ENCODE measurements at places on chromosomes 5 and 9.

- DNase-seq: no peak
Observed at GRCh38 chr5:38443390-38443789, 113.1 kb downstream of the LIFR start.

DNA sequence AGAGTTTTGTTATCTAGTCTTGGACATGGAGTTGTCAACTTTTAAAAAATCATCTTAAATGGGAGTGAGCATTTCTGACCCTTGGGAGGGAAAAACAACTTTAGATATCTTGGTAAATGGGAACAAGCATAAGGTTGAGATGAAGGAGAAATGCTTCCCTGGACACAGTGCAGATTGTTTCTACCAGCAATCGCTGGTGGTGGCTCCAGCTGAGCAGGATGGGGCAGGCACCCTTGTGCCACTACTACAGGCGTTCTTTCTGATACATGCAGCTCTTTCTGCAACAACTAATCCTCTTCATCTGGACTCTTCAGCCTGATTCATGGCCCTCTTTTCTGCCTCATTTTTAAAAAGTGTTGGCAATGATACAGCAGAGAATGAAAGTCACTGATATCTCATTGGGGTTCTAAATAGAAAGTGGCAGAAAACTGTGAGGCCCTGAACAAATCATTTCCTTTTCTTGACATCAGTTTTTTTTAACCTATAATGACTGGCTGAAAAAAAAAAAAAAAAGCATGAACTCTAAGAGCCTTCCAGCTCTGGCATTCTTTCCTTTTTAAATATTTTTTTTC is 409.4 kb upstream of the PTGER4 start:
- no peak for DNase-seq

DNA sequence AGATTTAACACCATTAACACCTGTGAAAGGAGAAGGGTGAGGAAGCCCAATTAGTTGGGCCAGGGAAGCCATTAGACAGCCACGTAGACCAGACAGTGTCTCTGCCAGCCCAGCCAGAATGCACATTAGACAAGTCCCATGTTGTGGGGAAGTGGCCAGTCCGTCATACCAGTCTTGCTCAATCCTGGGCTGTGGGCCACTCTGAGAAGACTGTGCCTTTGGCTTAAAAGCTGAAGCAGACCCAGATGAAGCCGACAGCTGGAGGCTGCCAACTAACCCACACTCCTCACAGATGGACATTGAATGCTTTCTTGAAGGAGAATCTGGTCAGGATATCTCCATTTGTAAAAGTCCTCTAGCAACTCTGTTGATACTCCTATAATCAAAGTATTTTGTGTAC is 128.5 kb downstream of the CHSY3 start:
- no peak for DNase-seq

DNA sequence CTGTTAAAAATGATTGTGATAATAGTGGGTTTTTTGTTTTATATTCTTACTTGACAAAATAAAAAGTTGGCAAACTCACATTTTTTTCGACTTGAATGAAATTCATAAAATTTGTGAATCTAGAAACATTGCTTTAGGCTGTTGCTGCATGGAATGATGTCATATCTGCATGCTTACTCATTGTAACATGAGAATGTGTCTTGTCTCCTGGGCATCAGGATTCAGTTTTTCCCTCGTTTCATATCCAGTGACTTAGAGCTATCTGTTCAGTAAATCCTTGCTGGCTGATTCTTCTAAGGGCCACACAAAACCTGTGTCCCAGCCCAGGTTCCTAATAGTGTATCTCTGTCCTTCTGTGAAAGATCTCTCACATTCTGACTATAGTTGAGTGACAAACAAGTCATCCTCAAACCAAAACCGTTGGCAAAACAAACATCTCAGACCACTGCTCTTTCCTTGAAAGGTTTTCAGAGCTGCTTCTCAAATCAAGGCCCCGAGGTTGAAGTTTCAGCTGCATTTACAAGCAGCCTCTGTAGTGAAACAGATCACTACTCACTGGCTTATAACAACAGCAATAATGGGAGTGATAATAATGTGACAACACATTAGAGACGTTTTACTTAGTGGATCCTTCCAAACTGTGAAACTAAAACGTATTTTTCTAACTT is 95.0 kb downstream of the NPR3 start:
- DNase-seq: no peak

- no peak for DNase-seq
Observed at GRCh38 chr9:97596906-97597305, 36.3 kb downstream of the TSTD2 start.

- no peak for DNase-seq
Observed at GRCh38 chr5:75049456-75050351, 2.7 kb downstream of the GCNT4 start.

- DNase-seq: no peak
Observed at GRCh38 chr9:87836951-87837705, 45.5 kb upstream of the SPATA31E1 start.

GRCh38 chr5:96440185-96440538 is 7.1 kb upstream of the PCSK1 start:
- DNase-seq: no peak

DNA sequence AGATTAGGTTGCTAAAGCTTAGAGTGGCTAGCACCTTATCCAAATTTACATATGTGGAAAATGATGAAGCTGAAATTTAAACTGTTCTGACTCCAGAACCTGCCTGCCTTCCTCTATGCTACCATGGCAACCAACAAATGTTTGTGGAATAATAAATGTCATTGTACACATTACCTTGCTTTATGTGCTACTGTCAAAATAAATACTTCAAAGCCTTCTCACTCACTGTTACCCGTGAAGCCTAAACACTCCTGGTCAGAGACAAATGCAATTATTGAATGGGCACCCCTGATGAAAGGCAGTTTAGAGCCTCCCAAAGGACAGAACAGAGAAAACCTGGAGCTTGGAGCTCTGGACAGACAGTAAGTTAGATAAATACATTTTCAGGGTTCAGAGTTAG is 158.6 kb downstream of the FAM114A2 start:
- no peak for DNase-seq

- peak; percentile 5 for DNase-seq
Observed at GRCh38 chr9:1875921-1876448, 139.2 kb upstream of the SMARCA2 start.

DNA sequence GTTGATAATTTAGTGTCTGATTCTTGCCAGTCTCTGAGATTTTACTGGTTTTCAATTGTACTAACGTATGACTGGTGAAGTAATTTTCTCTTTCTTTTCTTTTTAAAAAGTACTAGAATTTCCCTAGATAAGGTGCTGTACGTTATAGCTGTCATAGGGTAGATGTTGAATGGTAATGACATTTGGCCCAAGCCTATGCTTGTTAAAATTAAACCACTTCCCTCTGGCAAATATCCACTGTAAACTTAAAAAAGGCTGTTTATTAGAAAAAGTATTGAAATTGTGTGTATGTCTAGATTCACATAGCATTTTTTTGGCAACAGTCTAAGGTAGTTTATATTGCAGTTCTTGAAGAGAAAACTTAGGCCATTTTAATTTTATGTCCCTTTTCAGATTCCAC is 97.6 kb downstream of the NNT start:
- DNase-seq: no peak

- no peak for DNase-seq
Observed at GRCh38 chr5:151491062-151491461, 43.7 kb downstream of the SLC36A1 start.

DNA sequence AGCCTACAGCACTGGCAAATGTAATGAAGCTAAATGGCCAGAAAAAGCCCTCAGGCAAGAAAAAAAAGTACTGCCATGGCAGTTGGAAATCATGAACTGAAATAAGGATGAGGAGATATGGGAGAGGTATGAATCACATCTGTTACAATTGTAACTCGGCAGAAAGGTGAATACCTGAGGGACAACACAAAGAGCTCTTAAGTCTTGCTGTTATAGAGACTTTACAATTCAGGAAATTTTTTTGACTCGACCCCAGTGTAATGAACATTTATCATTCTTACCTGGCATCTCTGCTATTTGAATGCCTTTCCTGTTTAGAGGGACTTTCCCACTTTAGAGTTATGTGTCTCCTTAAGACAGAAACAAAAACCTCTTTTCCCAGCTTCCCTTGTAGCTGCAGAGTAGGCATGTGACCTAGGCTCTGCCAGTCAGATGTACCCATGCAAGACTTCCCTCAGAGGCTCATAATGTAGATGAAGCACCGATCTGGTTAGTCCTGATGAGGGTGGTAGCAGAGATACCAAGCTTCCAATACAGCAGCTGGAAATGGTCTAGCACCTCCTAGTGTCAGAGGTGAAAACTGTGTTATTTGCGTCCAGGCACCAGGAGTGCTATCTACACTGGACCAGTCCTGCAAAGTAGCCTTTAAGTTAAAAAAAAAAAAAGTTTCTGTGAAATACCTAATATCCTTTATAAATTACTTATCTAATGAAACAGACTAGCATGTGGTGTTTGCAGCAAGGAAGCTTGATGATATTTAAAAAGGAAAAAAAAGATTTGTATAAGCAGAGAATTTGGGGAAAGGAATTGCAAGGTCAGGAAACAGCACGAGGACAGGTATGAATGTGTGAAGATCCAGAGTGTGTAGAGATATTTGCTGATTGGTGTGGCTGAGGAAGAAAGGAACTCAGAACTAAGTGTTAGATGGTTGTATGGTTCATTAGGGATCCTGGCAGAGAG is 146.9 kb upstream of the SLC1A3 start:
- DNase-seq: no peak

DNA sequence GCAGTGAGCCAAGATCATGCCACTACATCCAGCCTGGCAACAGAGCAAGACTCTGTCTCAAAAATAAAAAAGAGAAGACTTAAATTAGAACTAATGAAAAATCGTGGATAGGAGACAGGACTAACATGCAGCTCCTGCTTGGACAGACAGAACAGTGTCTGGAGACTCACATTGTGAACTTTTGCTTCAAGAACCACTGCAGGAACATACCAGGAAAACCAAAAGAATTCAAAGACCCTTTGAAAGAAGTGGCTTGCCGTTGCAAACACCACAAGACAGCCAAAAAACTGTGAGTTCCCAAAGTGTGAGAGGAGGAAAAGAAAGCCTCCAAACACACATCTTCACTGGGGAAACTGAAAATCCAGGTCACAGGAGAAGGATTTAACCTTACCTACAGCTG is 48.8 kb upstream of the SNAPC3 start:
- no peak for DNase-seq

DNA sequence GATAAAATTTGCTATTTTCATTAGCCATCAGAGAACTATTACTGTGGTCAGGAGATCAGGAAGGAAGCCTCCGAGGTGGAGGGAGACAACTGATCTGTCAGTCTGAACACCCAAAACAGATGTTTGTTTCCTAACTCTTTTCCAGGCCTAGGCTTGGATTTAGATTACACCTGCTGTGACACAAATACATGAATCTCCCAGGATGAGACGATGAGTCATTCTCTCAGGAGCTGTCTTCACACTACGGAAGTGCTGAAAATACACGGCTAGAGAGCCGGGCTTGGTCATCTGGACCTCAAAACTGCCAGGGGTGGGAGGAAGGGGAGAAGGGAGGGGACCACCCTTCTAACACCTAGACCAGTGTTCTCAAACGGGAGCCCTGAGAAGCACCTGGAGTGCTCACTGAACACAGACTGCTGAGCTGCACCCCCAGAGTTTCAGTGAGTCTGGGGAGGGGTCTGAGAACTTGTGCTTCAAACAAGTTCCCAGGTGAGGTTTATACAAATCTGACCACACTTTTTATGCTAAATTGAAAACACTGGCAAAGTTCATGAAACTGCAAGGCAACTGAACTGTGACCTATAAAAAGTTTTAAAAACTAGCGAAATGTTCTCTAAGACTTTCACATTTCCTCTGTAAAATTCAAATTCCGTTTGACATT is 80.3 kb upstream of the EQTN start:
- no peak for DNase-seq

DNA sequence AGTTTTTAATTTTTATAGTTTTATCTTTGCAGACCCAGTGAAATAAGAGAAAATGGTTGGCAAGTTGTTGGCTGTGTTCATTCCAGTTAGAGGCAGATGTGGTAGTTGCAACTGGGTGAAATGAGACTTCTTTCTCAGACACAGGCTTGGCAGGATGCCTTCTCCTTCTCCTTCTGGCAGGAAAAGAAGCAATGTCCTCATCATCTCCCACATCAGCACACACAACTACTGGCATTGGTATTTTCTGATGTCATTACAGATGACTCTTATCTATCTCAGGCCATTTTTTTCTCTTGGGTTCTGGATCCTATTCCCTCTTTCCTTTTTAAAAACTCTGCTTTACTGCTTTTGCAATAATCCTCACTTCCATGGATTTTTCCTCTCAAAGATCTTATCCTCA is 103.3 kb upstream of the EDIL3 start:
- no peak for DNase-seq

GRCh38 chr9:86350006-86350760 is 4.0 kb downstream of the TUT7 start:
- DNase-seq: no peak

- DNase-seq: no peak
Observed at GRCh38 chr5:107670087-107670931, 428 bp downstream of the EFNA5 start.

DNA sequence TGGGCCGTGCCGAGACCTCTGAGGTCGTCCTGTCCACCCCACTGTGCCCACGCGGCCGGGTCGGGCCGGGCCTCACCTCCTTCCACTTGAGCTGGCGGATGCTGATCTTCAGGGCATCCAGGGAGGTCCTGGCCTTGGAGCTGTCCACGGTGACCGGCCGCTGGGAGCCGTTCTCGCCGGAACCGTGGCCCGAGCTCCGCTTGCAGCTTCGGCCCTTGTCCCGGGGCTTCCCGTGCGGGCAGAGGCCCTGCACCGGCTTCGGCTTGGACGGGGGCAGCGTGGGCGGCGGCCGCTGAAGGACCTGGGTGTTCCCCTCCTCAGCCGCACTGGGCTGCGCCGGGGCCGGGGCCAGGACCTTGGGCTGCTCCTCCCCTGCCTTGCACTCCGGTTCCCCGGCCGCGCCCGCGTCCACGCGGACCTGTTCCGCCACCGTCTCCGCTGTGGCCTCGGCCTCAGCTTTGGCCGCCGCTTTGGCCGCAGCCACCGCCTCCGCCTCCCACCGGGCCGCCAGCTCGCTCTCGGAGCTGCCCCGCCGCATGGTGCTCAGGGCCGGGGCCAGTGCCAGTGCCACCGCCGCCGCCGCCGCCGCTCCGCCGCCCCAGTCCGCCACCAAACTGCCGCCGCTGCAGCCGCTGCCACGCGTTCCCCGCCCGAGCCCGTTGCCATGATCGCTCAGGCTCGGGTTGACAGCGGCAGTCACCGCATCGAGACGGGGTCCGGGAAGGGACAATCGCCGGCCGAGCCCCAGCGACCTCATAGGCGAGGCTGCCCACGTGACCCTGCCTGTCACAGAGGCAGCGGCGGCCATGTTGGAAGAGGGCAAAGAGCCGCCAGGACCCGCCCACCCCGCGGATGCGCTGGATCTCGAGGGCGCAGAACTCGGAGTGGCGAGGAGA is at the start of gene TTLL11:
Gene TTLL11, minus strand, starts transcription at position 698 of the 896 bp plus-strand sequence. Its CDS starts 160 bp downstream, at position 538.
- peak; percentile 91 for DNase-seq

GRCh38 chr9:4138781-4139180 is 161.1 kb downstream of the GLIS3 start:
- DNase-seq: no peak

- no peak for DNase-seq
Observed at GRCh38 chr5:35488791-35489190, 128.9 kb upstream of the SPEF2 start.
